Upper lobe of right lung (tissue), 1 donor: ENCODE measurements at places on chromosomes 3 and 15.

- no peak for DNase-seq
Observed at GRCh38 chr3:171282041-171282440, 178.2 kb downstream of the TNIK start.

DNA sequence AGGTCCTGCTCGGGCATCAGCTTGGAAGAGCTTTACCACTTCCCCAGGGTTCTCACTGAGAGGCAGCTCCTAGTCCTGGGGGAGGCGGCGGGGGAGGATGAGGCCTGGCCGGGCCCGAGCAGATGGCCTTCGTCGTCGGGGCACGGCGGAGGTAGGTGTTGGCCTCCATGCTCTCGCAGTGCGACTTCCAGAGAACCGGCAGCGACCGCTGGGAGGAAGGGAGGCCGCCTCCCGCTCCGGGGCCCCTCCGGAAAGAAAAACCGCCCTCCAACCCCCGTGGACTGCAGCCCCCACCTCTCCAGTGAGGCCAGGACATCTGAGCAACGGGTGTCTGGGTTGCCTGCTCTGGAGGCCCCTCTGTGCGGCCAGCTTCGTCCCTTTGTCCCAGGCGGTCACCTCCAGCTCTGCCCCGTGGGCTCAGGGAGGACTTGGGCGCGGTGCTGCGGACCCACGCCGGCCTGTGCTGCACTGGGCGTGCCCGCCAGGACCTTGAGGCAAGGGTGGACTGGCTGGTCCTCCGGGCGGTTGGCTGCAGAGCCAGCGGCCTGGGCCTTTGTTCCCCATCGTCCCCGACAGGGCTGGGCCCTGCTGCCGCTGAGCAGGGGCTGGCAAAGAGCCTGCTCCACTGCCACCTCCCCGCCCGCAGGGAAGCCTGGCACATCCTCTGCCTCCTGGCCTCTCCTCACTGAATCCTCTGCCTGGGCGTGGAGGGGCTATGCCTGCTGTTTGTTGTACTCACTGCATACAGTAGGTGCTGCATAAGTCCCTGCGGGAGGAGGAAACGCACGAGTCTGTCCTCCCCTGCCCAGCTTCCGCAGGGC lies 13.6 kb upstream of the GP9 start:
- DNase-seq, result no peak

GRCh38 chr15:55357774-55358173 lies 38.8 kb downstream of the PIGB start:
- no peak for DNase-seq

DNA sequence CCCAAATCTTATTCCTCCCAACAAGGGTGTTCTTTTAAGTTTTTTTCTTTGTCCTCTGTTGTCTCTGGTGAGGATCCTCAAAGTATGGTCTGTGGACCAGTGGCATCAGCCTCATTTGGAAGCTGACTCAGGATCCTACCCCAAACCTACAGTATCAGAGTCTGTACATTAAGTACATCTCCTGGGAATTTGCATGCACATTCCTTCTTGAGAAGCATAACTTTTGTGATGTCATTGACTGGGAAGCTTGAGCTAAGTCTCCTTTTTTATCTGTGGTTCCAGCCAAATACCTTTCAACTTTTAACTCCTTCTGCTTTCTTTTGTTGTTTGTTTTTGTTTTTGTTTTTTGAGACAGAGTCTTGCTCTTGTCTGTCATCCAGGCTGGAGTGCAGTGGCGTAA lies 40.5 kb downstream of the ARMC8 start:
- no peak for DNase-seq

- no peak for DNase-seq
Observed at GRCh38 chr3:14462738-14463137, 60.3 kb downstream of the SLC6A6 start.

GRCh38 chr15:51168700-51169099 lies 74.0 kb upstream of the TNFAIP8L3 start:
- DNase-seq, result no peak
